Stimulated activated CD8-positive, alpha-beta memory T cell treated with anti-CD3 and anti-CD28 coated beads, Interleukin-7, amount 100 ng/mL, for 1 hour (primary cell): ENCODE measurements at places on chromosomes 11 and 22.

- no peak for DNase-seq
Observed at GRCh38 chr11:85732965-85733364, 47.0 kb upstream of the CCDC89 start.

DNA sequence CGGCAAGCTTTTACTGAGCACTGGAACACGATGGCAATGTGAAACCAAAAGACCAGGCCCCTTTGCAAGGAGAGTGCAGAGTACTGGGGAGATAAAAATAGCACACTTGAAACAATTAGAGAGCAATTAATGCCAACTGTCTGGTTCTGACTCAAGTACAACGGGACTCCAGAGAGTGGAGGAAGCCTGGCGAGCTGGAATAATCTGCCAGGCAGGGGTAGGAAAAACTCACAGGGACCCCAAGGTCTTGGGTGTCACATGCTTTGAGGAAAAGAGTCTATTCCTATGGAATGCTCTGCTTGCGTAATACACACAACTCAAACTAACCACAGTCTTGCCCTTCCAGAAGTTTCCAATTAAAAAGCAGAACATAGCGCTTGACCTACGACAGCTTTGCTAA lies 113.0 kb upstream of the CLMP start:
- no peak for DNase-seq

GRCh38 chr11:64268893-64269539 lies 15.4 kb downstream of the BAD start:
- DNase-seq = no peak

DNA sequence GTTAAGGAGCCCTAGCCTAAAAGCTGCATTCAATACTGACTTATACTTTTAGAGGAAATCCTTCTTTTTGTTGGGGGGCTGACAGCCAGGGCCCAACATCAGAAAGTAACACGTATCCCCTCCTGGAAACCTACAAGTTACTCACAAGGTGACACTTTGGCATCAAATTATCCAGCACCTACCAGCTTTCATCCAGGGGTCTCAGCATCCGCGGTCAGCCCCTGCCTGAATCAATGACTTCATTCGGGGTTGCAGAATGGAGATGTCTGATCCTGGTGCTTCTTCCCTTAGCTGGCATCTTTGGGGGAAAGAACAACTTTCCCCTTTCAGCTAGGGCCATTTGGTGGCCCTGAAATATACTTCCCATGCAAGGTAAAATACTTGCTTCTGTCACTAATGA lies 5.3 kb upstream of the NAP1L4 start:
- DNase-seq = no peak

DNA sequence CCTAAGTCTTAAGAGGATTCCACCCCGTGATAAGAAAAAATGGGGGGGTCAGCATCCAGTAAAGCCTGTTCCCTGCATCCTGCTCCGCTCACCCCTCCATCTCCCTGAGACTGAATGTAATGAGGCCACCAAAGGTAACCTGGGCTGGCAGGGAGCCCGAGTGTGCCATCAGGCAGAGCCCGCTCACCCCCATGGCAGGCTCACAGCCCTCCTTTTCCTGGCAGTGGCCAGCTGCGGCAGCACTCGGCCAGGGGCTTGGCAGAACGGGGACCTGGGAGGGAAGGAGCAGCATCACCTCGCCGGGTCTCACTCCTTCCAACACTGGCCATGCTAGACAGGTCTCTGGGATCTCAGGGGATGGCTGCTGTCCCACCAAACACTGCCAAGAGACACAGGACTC lies 64.4 kb downstream of the PRDM11 start:
- DNase-seq = no peak

DNA sequence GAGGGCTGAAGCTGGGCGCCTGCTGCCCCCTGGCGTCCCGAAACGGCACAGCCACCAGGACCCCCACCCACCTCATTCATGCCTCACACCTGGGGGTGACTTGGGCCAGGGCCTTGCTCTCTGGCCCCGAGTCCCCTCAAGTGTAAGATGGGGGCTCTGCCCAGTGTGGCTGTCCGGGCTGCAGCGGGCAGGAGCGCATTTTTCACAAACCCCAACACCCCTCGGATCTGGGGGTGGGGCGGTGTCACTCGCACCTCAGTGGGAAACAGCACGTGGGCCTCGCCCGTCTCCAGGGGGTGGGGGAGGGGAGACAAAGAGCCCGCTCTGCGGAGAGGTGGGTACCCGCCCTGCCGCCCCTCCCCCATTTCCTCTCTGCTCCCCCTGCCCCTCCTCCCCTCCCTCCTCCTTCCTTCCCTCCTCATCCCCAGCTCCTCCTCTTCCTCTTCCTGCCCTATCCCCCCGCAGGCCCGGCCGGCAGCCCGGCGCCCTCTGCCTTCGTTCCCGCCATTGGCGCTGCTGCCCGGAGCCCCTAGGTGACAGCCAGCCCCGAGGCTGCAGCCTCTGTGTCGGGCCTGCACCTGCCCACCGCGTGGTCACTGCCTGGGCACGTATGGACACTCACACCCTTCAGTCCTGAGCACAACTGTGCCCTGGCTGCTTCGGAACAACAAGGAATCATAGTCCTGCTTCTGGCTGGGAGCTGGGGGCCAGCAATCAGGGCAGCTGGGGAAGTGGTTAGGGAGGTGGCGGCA lies 6.8 kb upstream of the CDKN1C start:
- no peak for DNase-seq

DNA sequence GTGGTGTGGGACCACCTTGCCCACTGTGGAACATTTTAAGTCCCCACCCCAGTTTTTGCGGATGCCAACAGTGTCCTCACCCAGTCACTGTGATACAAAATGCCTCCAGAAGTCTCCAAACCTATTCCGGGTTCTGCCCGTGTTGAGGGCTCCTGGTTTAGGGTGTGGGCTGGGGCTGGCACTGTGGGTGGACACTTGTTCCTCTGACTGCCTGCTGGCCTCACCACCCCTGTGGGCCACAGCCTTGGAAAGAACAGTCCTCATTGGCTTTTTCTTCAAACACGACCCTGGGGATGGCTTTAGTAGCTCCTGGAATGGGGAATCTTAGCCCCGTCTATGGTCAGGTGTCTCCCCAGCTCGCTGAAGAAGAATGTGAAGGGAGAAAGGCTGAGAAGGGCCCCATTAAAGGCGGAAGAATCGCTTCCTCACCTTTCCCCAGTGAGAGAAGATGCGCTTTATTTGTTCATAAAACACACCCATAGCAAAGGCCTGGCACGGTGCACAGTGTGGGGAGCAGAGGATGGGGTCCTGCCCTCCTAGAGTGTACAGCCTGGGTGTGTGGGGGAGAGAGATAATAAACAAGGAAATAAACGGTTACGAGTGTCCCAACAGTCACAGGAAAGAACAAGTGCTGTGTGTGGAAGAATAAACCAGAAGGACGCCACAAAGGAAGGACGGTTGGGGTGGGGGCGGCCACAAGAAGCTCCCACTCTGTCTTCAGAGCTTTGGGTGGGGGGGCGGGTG lies 91.6 kb upstream of the SLC22A12 start:
- no peak for DNase-seq

DNA sequence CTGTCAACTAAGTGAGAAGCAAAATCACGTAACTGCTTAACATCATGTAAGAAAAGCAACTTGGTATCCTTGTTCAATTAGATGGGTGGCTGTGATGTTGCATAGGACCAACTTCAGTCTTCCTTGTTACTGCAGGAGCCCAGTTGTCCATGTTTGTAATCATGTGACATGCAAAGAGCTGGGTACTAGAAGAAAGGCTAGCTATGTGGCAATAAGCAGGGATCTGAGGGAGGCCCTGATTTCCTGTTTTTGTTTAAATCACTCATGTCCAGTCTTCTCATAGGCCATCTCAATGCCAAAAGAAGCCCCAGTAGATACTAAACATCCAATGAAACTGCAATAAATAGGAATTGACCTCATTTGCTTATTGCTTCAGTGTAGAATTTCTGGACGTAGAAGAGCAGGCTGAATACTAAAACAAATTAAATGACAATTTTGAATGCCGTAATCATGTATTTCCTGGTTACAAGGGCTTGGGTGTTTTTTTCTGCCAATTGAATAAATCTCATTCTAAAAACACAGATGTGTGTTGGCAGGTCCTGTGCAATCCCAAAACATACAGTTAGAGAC lies 140.8 kb upstream of the ARHGAP20 start:
- DNase-seq = no peak

DNA sequence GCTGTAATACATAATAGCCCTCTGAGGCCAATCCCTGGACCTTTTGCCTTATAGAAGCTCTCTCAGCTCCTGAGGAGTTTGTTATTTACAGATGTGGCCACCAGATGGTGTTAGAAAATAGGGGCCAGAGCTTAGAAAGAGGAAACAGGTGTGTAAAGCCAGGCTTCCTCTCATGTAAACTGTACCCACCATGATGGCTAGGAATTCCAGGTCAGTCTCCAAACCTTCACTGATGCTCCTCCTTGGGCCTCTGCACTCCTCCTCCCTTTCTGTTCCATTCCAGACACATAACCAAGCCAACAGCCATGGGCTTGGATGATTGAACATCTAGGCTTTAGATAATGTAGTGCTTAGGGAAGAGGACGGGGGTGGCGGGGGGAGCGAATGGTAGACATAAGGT lies 39.7 kb downstream of the USP35 start:
- no peak for DNase-seq

DNA sequence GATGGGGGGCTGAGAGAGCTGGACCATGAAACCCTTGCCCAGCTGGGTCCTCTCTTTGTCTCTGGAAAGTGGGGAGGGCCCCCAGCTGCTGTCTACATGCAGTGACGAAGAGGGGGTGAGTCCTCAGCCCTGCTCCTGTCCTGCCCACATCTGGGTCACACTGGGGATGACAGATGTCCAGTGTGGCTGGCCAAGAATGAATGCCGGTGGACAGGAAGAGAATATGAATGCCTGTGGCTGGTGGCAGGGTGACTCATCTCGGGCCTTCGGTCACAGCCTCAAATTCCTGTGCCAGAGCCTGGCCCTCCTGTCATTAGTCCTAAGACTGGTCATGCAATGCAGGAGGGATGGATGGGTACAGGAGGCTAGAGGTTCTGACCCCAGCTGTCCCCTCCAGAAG lies 2.2 kb upstream of the PNPLA3 start:
- no peak for DNase-seq

GRCh38 chr11:32414925-32415324 lies 20.4 kb downstream of the WT1 start:
- no peak for DNase-seq

DNA sequence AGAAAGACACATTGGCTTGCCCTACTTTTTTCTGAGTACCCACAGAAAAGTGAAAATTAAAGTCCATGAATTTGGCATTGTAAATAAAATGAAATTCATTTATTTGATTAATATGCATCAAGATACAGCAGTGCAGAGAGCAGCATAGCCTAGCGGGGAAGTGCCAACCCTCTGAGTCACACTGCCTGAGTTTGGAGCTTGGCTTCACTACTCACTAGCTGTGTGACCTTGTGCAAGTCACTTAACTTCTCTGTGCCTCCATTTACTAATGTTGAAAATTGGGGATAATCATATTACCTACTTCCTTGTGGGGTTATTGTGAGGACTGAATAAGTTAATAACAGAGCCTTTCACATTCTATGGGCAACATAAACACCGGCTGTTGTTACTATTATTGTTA lies 111.5 kb upstream of the CSNK2A3 start:
- no peak for DNase-seq

DNA sequence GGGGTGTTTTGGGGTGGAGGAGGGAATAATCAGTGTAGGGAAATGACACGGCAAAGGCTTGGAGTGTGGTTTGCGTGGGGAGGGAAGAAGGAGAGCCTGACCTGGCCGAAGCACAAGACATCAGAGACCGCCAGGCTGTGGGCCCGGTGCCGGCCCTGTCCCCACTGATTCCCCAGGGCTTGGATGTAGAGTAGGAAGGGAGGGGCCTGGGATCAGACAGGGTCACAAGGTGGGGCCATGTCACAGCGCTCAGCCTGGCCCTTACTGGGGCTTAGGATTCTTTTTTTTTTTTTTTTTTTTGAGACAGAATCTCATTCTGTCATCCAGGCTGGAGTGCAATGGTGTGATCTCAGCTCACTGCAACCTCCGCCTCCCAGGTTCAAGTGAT lies 9.8 kb downstream of the PICK1 start:
- no peak for DNase-seq

DNA sequence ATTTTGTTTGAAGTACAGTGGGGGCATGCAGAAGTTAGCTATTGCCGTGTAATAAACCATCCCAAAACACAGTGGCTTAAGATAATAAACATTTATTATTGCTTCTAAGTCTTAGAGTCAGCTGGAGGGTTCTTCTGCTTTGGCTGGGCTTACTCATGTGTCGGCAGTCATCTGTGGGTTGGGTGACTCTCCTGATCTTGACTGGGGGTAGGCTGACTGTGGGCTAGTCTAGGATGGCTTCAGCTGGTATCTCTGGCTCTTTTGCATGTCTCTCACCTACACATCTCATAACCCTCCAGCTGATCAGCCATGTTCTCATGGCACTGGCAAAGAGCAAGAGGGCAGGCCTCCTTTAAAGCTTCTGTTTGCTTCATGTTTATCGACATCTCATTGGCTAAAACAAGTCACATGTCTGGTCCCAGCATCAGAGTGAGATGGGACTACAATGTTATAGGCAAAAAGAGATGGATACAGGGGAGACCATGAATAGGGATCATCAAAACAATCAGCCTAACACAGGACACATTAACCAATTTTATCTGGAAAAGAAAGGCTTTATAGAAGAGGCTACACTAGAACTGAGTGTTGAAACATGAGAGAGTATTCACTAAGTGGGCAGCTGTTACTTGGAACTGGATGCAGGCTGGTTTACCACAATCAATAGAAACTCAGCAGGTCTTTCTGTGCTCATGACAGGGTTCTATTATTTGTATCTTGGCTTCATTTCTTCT lies 5.1 kb downstream of the LRRC51 start:
- DNase-seq = no peak

DNA sequence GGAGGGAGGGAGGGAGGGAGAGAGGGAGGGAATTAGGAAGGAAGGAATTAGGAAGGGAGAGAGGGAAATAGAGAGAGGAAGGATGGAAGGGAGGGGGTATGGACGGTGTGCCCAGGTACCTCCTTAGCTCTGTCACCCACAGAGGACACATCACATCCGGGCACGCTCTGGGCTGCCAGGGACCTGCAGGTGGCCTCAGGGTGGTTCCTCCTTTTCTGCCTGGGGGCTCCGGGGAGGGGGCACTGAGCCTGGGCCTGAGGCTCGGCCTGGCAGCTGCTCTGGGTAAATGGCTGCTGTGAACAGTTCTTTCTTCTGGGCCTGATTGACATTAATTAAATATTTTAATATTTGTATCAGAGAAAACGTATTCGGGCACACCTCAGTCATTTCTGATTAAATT lies 733.5 kb downstream of the BRD1 start:
- no peak for DNase-seq

- DNase-seq = no peak
Observed at GRCh38 chr11:134036492-134037045, 32.3 kb upstream of the JAM3 start.
